Activated CD4-positive, alpha-beta T cell treated with anti-CD3 and anti-CD28 coated beads, Interleukin-2, Interleukin-6, amounts not matched to agents 100 ng/mL and 50 ng/mL, durations not matched to agents 16 hours and 8 hours (primary cell): ENCODE measurements at places on chromosomes 4 and X.

- peak; percentile 32 for DNase-seq
Observed at GRCh38 chrX:39445336-39445735, 644.1 kb downstream of the MID1IP1 start.

DNA sequence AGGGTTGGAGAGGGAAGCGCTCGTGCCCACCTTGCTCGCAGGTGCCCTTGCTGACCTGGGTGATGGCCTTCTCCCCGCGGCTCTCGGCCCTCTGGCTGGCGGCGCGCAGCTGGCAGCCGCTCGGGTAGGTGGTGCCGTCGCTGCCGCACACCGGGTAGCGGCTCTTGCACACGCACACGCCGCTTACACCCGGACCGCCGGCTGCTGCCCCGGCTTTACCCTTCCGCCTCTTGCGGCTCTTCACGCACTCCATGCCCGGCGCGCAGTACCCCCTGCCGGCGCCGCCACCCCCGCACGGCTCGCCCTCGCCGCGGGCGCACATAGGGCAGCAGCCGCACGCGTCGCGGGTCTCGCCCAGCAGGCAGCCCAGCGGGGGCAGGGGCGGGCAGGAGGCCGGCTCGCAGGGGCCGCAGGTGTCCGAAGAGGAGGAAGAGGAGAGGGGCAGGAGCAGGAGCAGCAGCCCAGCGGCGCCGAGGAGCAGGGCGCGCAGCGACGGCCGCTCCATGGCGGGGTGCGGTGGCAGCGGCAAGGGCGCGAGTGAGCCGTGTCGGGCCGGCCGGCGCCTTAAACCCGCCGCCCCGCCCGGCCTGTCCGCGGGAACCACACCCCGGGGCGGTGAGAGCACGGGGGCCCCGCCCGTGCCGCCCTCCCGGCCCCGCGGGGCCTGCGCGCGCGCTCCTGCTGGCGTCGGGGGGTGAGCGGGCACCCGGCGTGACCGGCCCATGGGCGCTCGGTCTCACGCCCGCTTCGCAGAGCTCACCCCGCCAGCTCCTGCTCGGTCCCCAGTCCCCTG is at the start of gene IGFBP7:
TSS of gene IGFBP7 (minus strand) at position 539 of the 793 bp plus-strand sequence. CDS start at position 505, 34 bp downstream.
- no peak for DNase-seq

GRCh38 chr4:75629239-75629638 is 1.1 kb downstream of the CDKL2 start:
- no peak for DNase-seq

DNA sequence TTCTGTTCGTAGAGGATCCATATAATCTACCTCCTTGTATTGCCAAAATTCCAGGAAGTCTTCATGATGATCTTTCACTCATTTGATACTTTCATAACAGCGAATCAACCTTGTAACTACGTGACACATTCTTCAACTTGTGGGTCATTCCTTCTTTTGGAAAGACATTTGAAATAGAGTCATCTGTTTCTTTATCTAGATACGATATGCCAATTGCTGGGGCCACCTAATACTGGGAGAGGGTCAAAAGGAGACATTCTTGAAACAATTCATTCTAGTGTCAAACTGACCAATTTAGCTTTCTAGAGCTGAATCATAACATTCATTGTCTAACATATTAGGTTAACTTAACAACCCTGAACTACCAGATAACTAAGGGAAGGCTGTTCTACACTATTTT is 62.9 kb upstream of the SMAD1 start:
- DNase-seq = no peak

DNA sequence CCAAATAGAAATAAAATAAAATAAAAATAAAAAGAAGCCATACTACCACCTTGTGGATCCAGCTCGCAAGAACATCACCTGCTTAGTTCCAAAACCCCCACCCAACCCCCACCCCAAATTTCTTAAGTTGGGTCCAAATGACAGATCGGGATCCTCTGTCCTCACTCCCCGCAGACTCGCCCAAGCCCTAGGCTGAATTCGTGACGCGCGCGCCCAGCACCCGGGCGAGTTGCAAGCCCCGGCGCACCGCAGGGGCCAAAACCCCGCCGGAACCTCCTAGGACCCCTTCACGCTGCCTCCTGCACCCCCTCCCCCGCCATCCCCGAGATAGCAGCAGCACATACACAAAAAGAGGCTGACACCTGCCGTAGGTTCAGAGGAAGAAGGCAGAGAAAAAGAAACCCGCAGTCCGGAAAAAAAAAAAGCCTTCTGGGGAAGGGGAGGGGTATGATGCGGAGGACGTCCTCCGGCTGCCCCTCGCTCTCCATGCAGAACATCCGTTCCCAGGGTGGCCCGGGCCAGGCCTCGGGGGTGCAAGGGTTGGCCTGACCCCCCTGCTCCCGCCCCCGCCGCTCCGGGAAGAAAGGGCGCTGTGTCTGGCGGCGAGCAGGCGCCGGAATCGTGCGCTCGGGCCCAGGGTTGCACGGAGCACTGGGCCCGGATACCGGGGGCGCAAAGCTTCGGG is 2.6 kb downstream of the NLGN4X start:
- peak; percentile 0 for DNase-seq

- DNase-seq = no peak
Observed at GRCh38 chr4:111977419-111977965, 167.8 kb upstream of the FAM241A start.

DNA sequence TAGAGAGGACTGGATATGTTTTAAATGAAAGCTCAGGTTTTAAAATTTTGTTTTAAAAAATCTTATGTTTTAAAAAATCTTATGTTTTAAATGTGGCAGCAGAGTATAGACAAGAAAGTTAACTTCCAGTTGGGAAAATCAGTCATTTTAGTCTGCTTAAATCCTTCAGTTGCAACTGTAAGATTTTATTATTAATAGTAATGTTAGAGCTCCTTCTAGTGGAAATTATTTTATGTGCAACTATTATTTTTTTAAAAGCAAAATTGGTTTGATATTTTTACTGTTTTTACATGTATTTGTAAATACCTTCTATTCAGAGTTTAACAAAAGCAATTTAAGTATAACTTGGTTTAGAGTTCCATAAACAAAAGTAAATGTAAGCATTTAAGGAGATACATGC is 8.5 kb upstream of the NUDT6 start:
- DNase-seq = no peak

- no peak for DNase-seq
Observed at GRCh38 chrX:150293311-150294013, 69.7 kb upstream of the MAMLD1 start.

DNA sequence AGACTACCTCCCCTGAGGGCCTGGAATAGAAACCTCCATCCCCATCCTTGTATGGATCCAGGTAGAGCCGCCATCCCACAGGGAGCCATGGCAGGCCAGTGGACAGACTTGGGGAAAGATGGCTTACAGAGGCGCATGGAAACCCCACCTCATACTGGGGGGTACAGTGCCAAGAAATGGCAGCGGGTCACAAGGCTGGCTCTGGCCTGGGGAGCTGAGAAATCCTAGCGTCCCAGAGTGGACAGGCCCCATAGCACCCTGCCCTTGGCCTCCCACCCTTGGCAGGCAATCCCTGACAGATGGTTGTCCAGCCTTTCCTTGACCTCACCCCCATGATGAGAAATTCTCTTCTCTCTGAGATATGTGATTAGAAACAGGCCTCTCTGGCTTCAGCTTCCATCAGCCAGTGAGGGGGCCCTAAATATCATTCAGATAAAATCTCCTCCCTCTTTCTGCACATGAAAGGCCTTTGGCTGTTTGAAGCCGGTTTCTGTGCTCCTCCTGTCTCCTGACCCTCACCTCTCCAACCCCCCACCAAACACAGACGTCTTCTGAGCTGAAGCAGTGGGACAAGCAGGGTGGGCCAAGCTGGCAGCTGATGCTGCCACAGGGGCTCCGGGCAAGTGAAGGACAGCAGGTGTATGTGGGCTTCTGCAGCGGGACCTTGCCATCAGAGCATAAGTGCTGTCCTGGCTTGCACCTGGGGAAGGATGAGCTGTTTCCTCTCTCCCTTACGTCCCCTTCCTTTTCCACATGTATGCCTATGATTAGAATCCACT is 204.4 kb upstream of the MAMLD1 start:
- DNase-seq = no peak
